ENCODE measurements at places on chromosomes 3 and 15.

DNA sequence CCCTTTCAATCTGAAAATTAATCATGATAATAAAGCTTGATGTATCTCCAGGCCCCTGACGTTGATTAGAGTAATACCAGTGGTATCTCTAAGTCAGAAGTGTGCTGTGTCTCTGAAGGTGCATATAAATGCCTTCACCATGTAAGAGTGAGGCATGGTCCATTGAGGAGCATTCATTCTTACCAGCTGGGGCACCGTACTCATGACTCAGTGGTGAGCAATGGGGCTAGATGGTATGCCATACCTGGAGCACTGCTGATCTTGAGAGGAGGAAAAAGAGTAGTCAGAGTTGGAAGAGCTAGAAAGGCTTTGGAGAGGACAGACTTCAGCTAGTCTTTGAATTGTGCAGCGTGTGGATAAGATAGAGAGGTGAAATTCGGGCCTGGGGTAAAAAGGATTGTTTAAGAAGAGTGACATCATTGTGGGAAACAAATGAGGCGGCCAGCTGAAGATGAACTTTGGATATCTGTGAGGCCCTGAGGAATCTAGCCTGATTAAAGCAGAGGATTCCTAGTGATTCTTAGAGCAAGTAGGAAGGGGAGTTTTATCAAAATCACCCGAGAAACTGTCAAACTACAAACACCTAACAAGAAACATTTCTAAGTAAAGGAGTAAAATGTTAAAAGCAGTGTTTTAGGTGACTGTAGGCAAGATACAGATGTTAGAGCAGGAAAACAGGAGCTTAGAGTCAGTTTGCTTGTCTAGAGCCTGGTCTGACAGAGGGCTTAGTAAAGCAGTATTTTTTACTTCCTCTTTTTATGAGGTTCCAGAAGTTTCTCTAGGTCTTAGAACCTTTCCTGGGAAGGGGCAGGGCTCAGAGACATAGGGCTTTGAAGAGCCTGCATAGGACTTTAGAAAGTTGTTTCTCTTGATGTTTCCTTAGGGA lies 13.6 kb downstream of the TMOD3 start:
- DNase-seq: no peak

DNA sequence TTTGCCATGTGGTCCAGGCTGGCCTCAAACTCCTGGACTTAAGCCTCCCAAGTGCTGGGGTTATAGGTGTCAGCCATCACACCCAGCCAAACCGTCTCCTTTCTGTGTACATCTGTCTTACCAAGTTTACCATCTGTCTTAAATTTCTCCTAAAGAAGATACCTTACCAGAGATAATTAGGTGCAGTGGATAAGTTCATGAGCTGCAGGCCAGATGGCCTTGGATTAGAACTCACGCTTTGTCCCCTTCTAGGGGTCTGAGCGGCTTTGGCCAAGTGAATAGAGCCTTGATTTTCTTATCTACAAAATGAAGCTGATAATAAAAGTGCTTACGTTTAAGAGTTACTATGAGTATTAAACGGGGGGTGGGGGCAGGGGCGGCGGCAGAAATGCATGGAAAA lies 103.9 kb downstream of the SUCLG2 start:
- DNase-seq: no peak

GRCh38 chr3:23442598-23443383 lies 239.7 kb downstream of the UBE2E2 start:
- DNase-seq: no peak

DNA sequence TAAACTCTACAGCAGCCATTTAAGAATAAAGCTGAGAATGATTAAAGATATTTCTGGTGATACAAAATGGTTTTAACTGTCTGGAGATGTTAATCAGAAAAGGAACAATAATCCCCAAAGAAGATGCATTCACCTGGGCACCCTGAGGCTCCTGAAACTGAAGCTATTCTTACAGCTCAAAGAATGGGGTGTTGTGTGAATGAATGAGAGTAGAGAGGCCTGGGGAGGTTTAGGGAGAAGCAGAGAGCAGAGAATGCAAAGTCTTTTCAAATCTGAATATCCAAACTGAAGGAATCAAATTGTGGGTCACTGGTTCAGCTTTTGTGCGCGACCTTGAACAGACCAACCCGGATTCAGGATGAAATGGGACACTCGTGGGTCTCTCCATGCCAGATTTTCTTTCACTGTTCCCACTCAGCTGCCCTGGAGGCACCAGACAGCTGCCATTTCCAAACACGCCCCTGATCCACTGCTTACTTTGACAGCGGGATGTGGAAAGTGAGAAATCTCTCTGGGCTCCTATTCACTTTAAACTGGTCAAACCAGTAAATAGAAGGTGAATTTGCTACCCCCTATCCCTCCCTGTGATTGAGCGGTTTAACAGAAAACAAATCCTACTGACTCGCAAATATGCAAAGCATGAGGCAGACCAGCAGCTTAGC lies 485.5 kb upstream of the THBS1 start:
- DNase-seq: no peak

DNA sequence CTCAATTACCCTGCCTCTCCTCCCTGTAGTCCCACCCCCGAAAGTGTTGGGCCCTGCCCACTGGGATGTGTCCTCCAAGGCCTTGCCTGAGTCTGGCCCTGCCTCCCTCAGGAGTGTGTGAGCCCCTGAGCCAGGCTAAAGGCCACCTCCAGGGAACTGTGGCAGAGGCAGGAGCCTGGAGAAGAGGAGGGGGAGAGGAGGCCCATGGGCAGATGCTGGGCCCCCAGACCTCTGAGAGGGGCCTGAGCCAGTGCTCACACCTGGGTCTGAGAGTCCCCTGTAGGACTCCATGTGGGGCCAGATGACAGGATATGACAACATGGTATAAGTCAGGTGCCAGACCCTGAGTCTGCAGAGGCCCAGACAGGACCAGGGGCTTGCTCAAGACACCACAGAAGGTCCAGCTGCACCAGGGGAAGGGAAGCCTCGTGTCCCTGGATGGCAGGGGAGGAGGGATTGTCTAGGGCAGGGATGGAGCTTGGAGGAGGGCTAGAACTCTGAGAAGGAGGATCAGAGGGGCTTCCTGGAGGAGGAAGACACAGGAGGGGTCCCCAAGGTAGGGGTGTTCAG lies 217.9 kb downstream of the TBC1D2B start:
- DNase-seq: no peak

DNA sequence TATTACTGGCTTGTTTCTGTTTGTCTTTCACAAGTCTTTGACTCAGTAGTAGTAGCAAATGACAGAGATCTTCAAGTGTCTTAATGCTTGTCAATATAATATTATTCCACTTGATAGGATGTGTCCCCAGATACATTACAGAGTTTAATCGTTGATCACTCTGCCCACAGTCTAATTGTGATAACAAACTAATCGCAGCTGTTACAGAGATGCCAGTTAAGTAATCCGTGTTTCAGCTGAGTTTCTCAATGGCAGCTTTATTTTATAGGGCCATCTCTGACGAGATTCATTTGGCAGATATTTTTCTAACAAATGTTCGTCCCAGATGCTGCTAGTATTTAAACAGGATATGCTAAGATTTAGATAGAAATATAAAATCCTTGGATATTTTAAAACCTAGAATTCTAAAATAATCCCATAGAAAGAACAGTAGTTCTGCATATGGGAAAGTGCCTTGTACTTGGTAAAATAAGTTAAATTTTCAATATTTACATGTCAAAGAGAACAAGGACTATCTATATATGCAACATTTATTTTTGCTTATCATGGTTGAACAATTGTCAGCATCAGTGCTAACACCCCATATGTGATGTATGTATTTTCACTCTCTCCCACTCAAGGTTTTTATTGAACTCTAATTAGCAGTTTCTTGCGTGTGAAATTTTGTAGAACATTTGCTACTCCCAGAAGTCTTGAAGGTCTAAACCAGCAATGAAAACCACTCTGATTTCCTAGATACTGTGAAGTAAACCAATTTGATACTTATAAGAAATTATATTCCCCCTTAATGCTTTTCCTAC lies 185.5 kb downstream of the MBNL1 start:
- DNase-seq: no peak

- DNase-seq: no peak
These were observed 41.0 kb upstream of the GP5 start for GRCh38 chr3:194439881-194440550.

GRCh38 chr3:52339612-52340011 lies 23.5 kb downstream of the DNAH1 start:
- no peak for DNase-seq

- DNase-seq: no peak
These were observed 93.0 kb upstream of the BOC start for GRCh38 chr3:113118336-113118735.

GRCh38 chr3:135868801-135869200 lies 96.7 kb upstream of the PPP2R3A start:
- DNase-seq: no peak

DNA sequence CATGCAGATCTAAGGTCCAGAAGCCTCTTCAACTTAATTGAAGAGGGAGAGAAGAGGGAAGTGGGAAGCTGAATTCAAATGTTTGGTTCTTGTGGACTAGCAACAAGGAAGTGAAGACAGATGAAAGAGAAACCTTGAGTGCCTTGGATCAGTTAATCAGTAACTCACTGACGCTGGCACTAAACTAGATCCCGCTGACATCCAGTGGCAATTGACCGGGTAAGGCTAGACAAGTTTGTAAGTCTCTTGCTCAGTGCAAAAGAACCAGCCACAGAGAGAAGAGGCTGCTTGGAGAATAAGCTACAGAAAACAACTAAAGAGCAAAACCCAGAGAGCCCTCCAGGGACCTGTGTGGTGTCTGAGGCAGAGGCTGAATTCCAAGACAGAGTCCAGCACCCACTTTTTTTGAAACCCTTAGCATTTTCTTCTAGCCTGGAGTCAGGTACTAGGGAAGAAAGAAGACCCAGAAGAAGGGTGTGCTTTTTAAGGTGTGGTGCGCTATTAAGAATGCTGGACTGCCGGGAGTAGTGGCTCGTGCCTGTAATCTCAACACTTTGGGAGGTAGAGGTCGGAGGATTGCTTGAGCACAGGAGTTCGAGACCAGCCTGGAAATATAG lies 6.9 kb downstream of the PLCH1 start:
- DNase-seq: no peak

DNA sequence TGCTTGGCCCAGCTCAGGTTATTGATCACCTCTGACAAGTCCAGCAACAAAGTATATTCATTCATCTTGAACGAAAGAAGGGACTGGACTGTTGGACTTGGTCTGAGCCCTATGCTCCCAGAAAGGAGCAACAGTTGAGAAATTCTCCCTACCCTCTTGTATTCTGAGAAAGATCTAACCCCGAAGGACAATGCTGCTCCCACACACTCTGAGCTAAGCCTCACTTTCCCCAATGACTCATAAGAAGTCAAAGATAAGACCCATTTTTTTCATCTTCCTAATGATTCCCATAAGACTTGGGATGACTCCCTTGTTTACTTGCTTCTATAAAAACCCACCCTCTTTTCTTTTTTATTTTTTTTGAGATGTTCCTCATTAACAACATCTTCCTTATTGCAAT lies 549.4 kb upstream of the MDFIC2 start:
- no peak for DNase-seq

DNA sequence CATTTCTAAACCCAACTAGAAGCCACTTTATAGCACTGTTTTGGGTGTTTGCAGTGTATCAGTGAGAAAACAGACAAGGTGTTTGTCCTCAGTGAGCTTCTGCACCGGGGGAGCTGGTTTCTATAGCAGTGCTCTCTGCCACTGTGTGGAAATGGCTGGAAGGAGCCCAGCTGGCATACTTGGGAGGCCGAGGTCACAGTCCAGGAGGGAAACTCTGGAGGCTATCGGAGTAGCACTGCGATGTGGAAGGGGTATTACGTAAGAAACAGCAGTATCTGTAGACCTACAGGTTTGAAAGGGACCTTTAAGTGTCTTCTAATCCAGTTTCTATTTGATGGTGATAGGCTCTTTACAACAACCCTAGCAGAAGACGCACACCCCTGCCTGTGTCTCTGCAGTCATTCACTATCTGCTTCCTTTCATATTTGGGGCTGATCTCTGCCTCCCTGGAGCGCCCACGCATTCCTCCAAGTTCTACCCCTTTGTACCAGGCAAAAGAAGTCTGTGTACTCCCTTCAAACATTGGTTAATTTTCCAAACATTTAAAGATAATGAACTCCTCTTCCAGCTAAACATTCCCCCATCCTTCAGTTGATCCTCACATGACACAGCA lies 87.4 kb upstream of the ADAMTS17 start:
- no peak for DNase-seq
